ENCODE measurements at places on chromosomes 2 and 18.

DNA sequence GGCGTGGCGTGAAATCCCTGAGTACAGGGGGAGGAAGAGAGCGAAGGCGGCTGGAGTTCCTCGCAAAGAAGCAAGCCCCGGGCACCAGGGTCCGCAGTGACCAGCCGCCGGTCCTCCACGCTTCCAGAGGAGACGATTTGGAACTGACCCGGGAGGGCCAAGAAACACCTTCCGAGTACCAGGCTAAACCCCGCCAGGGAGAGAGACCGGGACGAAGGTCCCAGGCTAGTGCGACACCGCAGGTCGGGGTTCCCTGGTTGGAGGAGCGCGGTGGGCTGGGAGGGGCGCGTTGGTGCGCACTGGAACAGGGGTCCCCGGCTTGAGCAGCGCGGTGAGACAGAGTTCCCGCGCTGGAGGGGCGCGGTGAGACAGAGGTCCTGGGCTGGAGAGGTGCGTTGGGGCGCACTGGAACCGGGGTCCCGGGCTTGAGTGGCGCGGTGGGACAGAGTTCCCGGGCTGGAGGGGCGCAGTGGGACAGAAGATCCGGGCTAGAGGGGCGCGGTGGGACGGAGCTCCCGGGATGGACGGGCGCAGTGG, 901 bp downstream of the WDFY1 start:
- peak overlapping the region; percentile 79 for H3K27ac ChIP-seq
- peaks cover 15% of the 10 kb centered on the region for H3K4me1 ChIP-seq
- H3K4me3 ChIP-seq = peak overlapping the region; percentile 95
- peaks cover 5% of the 10 kb centered on the region for H3K27me3 ChIP-seq
- H3K36me3 ChIP-seq = no peaks in the 10 kb centered on the region

DNA sequence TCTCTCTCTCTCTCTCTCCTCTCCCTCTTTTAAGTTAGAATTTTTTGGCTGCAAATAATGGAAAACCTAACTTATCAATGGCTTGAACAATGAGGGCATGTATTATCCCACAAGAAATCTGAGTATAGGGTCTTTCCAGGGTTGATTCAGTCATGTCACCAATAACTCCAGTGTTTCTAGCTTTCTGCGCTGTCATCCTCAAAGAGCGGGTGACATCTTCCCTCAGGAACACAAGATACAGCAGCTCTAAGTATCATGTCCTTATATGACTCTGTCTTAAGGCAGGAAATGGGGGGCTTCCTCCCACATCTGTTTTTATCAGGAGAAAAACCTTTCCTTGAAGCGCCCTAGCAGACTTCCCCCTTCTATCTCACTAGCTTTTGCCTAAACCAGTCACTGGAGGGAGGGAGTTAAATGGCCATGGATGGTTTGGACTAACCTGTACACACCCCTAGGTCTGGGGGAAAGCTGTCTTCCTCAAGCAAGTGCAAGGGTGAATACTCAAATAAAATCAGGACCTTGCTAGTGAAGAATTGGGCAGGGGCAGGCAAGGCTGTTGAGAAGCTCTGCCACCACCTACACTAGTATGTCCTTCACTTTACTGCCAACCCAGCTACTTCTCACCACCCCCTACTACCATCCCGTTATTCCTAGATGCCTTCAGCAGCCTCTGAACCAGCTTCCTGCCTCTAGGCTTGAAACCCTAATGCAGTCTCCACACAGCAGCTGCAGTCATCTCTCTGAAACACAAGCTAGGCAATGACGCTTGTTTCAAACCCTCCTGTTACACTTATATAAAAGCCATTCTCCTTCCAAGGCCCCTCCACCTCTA, 7.5 kb upstream of the TUBA4A start:
- no peak for DNase-seq
- H3K4me3 ChIP-seq = no peak overlapping the region
- H3K27me3 ChIP-seq = peaks cover 5% of the 10 kb centered on the region
- H3K27ac ChIP-seq = no peak overlapping the region
- no peaks in the 10 kb centered on the region for H3K36me3 ChIP-seq

GRCh38 chr18:77077941-77078689, 54.5 kb downstream of the MBP start:
- no peaks in the 10 kb centered on the region for H3K36me3 ChIP-seq
- DNase-seq = no peak
- peaks cover 6% of the 10 kb centered on the region for H3K27me3 ChIP-seq
- no peak overlapping the region for H3K4me3 ChIP-seq

DNA sequence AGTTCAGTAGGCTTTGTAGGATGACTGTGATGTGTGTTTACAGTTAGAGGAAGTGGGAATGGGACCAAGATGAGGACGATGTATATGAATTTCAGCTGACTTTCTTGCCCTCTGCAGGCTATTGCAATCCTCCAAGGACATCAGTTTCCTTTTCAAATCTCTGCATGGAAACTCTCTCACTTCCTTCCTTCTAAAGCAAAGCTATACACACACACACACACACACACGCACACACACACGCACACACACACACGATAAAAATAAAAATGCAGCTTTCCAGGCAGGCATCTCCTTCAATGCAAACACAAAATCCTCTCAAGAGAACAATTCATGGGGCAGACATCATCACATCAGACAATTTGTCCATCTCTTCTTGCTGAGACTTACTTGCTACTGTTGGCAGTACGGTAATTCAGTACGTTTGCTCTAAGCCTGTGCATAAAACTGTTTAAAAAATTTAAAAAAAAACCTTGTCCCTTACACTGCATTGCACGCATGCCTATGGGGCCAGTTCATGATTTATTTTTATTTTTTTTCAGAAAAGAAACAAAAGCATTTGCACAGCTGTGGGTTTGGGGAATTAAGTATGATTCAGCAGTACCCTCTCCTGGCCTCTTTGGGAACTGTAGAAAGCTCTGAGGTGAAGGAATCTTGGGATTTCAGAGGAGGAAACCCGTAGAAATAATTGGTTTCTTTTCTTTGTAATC, 27.1 kb upstream of the ICOS start:
- H3K27me3 ChIP-seq = no peaks in the 10 kb centered on the region
- no peak overlapping the region for H3K4me3 ChIP-seq
- peak overlapping the region; percentile 25 for H3K27ac ChIP-seq
- no peaks in the 10 kb centered on the region for H3K4me1 ChIP-seq

DNA sequence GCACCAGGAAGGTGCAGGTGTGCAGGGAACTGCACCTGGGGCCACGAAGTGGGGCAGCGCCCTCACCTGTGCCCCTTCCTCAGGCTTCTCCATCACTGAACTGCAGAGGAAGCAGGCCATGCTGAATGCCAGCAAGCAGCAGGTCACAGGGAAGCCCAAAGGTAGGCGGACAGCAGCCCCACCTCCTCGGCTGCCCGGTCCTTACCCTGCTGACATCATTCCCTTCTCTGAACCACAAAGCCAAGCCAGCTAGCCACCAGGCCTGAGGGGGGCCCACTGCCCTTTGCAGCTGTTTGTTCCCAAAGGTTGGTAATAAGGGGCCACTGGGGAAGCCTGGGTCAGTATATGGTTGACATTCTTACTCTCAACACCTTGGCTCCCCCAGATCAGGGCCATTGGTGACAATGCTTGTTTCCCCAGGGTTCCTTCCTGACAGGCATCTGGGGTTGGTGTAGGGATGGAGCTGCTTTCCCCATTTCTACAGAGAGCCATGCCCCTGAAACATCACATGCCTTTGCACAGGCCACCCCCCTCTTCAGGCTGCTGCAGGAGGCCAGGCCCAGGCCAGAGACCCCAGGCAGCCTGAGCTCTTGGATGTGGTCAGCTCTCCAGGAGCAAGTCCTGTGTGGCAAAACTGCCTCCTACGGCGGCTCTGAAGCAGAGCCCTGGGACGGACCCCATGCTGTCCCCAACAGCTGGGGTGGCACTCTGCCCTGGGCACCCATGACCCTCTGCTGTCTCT, 47.8 kb downstream of the FAM168B start:
- peaks cover 17% of the 10 kb centered on the region for H3K4me1 ChIP-seq
- H3K4me3 ChIP-seq = no peak overlapping the region
- peaks cover 3% of the 10 kb centered on the region for H3K36me3 ChIP-seq

DNA sequence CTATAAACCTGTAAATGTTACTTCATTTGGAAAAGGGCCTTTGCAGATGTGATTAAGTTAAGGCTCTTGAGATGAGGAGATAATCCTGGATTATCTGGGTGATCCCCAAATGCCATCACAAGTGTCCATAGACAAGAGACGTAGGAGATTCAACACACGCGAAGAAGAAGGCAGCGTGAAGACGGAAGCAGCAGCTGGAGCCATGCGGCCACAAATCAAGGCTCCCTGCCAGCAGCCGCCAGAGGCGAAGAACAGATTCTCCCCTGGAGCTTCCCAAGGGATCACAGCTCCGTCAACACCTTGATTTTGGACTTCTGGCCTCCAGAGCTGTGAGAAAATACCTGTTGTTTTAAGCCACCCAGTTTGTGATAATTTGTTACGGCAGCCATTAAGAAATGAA, 11.0 kb upstream of the VAPA start:
- no peak overlapping the region for H3K27ac ChIP-seq
- peaks cover 5% of the 10 kb centered on the region for H3K36me3 ChIP-seq
- peaks cover 2% of the 10 kb centered on the region for H3K27me3 ChIP-seq
- no peak for DNase-seq

DNA sequence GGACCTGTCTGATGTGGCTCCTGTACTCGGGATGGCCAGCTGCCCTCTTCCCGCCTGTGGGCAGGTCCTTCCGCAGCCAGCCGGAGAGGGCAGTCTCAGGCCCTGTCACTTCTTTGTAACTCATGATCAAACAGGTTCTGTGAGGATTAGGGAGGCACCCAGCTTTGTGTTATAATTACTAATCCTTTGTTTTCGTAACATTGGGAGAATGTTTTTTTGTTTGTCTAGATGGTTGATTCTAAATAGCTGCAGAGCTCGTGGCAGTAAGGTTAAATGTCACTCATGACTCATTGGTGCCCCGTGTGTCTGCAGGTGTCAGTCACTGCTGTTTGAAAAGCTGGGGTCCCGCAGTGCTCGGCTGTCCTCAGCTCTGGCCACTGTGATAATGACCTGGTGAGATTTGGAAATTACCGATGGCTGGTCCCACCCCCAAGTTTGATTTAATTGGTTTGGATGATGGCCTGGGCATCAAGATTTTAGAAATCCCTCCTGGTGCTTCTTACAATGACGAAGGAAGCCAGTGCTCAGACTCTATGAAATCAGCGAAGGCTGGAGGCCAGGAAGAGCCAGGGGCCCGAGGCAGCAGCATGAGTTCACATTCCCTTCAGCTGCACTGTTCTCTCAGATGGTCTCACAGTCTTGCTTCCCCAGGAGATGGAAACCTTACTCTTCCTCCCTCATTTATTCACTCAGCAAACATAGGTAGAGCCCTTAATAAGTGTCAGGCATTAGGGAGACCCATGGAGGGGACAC, 172.8 kb downstream of the VAPA start:
- DNase-seq = no peak
- H3K4me3 ChIP-seq = no peak overlapping the region
- peaks cover 2% of the 10 kb centered on the region for H3K27me3 ChIP-seq
- peaks cover 24% of the 10 kb centered on the region for H3K36me3 ChIP-seq
- H3K4me1 ChIP-seq = peaks cover 32% of the 10 kb centered on the region

DNA sequence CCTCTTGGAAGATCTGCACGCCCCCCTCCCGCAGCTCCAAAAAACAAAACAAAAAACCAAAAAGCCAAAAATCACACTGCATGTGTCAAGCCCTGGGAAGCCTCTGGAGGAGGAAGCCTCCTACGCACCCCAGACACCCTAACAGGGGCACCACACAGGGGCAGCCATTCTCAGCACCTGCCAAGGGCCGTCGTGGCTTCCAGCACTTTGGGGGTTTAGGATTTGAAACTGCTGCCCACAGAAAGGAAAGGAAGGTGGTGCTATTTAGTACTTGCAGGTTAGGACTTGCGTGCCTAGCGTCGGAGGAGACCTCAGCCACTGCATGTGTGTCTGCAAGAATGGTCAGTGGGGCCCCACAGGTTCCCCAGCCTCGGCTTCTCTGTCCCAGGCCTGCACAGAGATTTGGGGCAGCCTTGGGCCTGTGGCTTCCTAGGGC, 419 bp upstream of the GPR55 start:
- no peak overlapping the region for H3K4me3 ChIP-seq
- no peak for DNase-seq
- no peak overlapping the region for H3K27ac ChIP-seq
- H3K27me3 ChIP-seq = peaks cover 9% of the 10 kb centered on the region

DNA sequence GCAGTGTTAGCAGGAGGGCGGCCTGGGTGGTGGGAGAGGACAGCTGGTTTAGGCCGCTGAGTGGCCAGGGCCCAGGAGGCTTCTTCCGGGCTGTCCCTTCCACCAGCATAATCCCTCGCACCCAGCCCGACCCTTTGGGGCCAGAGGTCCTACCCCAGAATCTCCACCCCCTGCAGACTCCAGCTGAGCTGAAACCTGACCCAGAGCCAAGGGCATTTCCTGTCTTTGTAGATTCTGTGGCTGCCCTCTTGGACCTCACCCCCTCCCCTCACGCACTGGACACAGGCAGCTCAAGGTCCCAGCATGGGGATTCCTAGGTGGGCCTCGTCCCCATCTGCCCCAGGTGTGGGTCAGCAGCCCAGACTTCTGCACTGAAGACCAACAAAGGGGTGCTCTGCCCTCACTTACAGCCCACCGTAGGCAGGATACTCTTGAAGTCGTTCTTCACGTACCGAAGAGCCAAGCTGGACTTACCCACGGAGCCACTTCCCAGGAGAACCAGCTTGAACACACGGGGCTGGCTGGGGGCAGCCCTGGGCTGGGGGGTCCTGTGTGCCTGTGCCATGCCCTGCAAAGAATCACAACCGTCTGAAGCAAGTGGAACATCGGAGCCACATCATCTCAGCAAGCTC, 4.8 kb downstream of the RAB17 start:
- no peak overlapping the region for H3K27ac ChIP-seq
- no peak for DNase-seq
- no peaks in the 10 kb centered on the region for H3K36me3 ChIP-seq
- H3K4me3 ChIP-seq = no peak overlapping the region
- H3K4me1 ChIP-seq = peaks cover 5% of the 10 kb centered on the region

- no peak overlapping the region for H3K4me3 ChIP-seq
- H3K27me3 ChIP-seq = peaks cover 2% of the 10 kb centered on the region
- no peak for DNase-seq
- H3K27ac ChIP-seq = no peak overlapping the region
- H3K4me1 ChIP-seq = no peaks in the 10 kb centered on the region
These were observed 122.1 kb upstream of the RMDN2 start for GRCh38 chr2:37802899-37803379.
